AG04449 (cell line): ENCODE measurements at places on chromosomes 16 and 17.

GRCh38 chr16:47726031-47726675 is 265.0 kb downstream of the PHKB start:
- no peak for DNase-seq

- DNase-seq, result no peak
These were observed 11.9 kb downstream of the KCNJ12 start for GRCh38 chr17:21388066-21388465.

DNA sequence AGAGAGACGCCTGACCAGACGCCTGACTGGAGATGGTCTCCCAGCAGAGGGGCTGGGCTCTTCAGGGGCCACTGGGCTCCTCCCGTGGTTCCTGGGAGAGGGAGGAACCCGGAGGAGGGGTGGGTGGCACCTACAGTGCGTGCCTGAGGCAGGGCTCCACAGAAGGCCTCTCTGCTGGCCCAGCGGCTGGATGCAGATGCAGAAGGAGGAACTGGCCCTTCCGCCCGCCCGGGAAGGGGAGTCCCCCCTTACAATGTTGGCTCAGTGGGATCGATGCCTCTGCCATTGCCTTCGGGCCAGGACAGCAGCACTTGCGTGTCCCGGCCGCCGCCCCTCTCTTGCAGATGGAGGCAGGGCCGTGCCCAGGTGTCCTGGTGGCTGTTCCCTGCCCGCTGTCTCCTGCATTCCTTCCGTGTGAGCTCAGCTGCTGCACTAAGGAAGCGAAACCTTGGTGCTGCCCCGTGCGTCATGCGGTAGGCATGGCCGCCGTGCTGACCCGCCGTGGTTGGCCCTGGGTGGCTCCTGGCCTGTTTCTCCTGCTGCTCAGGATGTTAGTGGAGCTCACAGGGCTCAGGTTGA is 15.1 kb downstream of the BAIAP2 start:
- DNase-seq, result no peak

DNA sequence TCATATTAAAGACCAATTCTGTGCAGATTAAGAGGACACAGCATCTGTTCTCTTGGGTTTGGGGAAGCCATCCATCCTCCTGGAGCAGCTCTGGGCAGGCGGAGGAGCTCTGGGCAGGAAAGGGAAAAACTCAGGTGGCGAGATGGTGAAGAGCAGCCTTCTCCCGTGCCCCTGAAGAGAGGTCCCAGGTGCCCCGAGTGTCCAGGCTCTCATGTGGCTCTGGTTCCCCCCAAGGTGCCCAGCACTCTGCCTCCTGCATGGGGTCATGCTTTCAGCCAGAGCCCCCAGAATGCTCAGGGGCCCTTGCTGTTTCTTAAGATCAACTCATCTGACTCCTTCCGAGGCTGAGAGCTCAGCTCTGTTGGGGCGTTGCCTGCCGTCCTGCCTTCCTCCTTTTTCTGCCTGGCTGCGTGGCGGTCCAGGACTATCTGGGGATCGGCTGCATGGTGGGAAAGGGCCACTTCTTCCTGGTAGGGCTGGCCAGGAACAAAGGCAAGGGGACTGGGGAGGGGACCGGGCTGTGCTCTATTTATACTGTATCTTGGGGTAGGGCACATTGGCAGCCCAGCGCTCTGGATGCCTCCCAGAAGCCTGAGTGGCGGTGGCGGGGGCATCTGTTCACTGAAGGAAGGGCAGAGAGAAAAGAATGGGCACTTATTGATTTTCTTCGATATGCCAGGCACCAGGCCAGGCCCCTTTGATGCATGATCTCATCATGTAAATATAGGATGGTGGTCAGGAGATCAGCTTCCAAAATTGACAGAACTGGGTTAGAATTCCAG is 103.2 kb upstream of the SDK2 start:
- DNase-seq, result no peak

DNA sequence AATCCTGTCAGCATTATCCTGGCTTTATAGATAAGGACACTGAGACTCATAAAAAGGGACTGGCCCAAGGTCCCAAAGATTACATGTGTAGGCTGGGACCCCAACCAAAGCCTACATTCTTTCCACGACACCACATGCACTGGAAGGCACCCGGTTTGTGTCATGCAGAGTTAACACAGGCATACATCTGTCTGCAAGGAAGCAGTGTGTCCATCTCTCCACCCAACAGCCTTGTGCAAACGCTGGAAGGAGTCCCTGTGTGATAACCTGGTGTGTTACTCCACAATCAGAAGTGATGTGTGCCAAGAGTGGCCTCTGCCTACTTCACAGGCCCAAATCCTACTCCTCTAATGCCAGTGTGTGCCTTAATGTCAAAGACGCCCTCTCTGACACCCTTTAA is 139.8 kb downstream of the PARN start:
- no peak for DNase-seq

GRCh38 chr17:8459107-8459506 is 23.4 kb downstream of the NDEL1 start:
- no peak for DNase-seq

- DNase-seq, result no peak
These were observed 16.1 kb downstream of the PLK1 start for GRCh38 chr16:23694644-23695373.

- no peak for DNase-seq
These were observed 26.7 kb downstream of the METRNL start for GRCh38 chr17:83106056-83106588.
